Aorta (tissue), 5 donors: ENCODE measurements at places on chromosomes 11 and 22.
A peak's percentile ranks its signal among the peaks of the same experiment; 100 is the strongest.

DNA sequence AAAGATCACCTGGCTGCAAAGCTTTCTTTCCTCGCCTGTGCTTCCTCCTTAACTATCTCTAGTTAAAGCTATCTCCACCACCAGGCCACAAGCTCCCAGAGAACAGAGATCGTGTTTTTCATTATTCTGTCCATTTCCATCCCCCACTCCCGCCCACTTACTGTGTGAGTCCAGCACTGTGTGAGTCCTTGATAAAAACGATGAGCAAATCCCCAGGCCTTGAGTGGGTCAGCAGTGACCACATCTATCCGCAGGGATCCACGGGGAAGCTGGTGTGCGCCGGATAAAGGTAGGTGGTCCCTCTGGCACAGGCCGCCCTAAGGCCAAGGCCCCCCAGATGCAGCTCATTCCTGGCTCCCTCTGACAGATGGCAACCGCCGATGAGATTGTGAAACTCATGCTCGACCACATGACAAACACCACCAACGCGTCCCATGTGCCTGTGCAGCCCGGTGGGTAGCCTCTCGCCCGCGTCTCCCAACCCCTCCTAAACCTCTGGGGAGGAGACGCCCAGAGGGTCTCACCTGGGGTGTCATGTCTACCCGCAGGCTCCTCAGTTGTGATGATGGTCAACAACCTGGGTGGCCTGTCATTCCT lies 9.3 kb downstream of the TKFC start:
- peak; percentile 70 for DNase-seq

DNA sequence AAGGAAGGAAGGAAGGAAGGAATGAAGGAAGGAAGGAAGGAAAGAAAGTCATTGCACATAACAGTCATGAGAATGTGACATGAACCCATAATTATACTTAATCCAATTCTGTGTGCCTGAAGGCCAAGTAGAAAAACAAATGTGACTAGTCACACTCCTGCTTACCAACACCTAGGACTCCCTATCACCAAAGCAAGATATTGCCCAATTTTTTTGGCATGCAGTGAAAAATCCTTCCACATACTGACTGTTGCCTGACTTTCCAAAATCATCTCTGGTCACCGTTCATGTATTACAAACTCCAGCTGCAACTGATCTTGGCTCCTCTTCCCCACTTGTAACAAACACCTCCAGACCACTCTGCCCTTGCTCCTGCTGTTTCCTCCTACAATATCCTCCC lies 516.8 kb downstream of the OPCML start:
- no peak for DNase-seq

- no peak for DNase-seq
These were observed 1.1 kb upstream of the CLTCL1 start for GRCh38 chr22:19292458-19293230.

GRCh38 chr11:76208438-76209374 lies 2.4 kb upstream of the WNT11 start:
- DNase-seq: peak; percentile 89

DNA sequence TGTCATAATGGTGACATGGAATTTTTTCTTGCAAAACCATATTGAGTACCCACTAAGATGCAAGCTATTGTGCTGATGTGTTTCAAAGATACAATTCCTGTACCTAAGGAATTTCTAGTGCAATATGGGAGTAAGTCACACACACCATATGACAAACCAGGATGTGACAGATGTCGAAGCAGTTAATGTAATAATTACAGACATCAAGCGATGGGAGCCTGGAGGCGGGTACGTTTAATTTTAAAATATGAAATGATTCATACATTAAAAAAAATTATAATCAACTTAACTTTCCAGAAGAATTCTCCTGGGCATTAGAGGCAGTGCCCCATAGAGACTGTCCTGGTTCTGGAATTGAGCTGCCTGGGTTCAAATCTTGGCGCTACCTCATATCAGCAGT lies 6.0 kb downstream of the SYCE3 start:
- DNase-seq: no peak

DNA sequence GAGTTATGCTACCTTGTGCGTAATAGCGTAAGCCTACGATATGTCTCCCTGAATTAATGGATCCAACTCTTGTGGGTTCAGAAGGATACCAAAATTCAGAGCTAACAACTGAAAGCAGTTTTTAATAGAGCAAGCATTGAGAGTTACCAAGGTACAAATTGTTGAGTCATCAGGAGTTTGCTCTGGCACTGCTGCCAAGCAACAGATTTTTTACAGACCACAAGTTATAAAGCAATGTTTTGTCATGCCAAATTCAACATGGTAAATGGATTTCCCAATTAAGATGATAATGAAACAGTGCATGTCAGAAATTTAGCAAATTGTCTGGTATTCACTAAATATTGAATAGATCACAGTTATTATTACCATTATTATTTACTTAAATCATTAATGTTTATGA lies 295.6 kb downstream of the NELL1 start:
- no peak for DNase-seq

DNA sequence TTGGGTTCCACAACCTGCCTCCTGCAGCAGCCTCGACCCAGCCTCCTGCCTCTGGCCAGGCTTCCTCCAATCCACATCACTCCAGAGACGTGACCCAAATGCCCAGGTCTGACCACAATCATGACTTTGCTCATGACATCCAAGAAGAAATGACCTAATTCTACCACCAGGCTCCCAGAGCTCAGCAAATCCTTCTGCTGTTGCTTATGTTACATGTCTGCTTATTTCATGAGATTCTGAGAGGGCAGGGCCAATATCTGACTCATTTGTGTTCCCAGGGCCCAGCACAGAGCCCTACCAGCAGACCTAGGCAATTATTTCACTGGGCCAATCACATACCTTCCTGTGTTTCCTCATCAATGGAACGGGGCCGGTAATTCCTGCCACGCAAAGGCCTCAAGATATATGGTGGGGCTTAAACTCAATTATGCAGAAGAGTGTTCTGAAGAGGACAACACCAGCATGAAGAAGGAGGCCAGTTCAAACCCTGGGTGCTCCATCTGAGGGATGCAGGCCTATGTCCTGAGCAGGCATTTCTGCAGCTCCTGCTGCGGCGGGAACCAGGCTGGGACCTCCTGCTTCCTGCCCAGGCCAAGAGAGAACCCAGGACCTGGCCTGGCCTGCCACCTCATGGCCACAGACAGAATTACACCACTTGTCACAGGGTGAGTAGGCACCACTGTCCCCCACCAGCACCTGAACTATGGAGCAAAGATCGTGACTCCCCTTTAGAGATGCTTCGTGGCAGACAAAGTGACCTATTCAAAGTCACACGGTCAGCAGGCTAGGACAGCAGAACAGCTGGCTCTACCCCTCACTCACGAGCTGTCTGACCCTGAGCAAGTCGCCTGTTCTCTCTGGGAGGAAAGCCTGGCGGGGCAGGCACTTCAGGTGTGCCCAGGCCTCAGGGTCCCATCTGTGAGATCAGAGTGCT lies 5.9 kb downstream of the CENPM start:
- DNase-seq: peak; percentile 92

DNA sequence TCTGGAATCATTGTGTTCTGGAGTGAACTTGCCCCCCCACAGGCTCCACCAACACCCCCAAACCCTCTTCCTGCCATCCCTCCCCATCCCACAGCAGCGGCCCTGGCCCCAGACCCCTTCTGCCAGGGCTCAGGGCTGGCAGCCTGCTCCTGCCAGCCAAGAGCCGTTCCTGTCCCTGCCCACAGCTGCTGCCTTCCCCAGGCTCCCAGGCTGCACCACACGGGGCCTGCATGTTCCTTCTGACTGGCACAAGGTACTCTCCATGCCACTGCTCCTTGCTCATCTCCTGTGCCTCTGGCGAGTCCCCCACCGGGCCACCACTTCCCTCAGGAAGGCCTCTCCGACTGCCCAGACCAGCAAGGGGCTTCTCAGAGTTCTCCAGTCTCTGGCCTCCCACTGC lies 4.9 kb downstream of the GP1BB start:
- DNase-seq: no peak

DNA sequence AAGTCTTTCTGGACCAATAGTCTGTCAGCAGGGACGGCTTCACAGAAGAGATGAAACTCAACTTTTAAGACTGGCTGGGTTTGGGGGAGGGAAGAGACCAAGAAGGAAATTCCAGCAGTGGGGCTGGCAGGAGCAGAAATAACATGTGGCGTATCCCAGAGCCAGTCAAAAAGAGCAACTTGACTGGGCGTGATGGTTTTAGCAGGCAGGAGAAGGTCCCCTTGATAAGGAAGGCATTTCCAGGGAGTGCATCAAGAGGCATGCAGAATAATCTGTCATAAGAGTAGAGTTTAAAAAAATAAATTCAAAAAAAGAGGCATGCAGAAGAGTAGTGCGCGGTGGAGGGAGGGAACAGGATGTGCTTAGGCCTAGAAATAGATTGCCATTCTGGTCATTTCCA lies 52.5 kb downstream of the C22orf31 start:
- no peak for DNase-seq

DNA sequence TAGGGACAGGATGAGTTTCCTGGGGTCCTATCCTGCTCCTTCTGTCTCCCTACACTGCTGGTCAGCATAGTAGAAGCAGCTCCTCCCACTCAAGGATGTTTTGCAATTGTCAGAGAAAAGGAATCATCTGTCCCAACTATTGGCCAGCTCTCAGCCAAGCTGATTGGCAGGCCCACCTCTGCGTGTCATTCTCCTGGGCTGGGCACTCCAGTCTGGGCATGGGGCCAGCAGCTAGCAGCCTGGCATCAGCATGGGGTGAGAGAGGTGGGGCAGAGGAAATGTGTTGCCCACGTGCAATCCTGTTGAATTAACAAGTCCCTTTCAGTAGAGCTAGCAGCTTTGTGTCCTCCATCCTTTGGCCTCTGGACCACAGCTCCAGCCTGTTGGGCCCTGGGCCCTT lies 14.1 kb downstream of the ANKK1 start:
- no peak for DNase-seq

DNA sequence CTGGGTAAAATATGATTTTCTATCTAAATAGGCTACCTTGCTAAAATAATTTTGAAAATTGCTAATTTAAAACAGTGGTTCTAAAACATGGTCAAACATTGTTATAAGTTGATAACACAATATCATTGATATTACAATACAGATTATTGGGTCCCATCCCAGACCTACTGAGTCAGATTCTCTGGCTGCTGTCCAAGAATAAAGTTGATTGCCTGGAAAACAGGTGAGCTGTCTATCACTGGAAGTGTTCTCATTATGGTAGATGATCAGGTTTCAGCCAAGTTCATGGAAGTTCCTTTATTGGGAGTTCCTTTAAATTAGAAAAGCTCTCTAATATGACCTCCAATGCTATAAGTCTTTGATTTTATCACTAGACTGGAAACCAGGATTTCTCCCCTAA lies 52.3 kb downstream of the SC5D start:
- DNase-seq: no peak

DNA sequence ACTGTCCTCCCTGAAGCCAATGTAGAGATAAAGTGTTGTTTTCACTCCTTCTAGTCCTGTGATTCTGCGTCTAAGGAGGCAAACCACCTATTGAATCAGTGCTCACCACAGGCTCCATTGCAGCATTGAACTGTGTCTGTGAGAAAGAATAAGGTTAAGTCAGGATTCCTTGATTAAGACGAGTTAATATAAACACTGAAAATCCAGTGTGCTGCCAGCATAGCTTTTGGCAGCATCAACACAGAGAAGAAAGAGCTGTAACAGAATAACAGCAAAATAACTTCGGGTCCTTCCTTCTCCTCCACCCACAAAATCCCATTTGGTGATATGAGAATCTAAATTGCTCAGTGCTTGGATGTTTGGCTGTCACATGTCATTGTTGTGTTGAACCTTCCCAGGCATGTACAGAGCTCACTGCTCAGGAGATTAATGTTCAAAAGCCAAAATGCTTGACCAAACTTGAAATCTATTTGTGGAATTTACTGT lies 185.2 kb upstream of the DDI1 start:
- no peak for DNase-seq

GRCh38 chr22:46754110-46754799 lies 8.2 kb upstream of the TBC1D22A start:
- DNase-seq: peak; percentile 98

GRCh38 chr22:41987276-41987675 lies 11.3 kb upstream of the WBP2NL start:
- peak; percentile 17 for DNase-seq

GRCh38 chr22:46250783-46251125 lies 661 bp upstream of the CDPF1 start:
- peak; percentile 82 for DNase-seq

- DNase-seq: peak; percentile 2
These were observed 55.2 kb upstream of the MYEOV start for GRCh38 chr11:69238573-69239351.

DNA sequence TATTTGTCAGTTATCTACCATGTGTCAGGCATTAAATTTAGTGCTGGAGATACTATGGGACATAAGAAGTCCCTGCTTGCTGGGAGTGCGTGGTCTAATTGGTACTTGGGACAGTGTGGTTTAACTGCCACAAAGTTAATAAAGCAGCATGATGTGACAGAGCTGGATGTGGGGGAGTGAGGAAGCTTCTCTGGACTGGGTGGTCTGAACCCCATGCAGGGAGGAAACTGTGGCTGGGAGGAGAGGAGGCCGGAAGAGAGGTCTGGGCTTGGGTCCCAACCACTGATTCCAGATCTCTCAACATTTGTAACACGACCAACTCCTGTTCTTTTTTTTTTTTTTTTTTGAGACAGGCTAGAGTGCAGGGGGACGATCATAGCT lies 37.1 kb downstream of the ST3GAL4 start:
- DNase-seq: no peak

DNA sequence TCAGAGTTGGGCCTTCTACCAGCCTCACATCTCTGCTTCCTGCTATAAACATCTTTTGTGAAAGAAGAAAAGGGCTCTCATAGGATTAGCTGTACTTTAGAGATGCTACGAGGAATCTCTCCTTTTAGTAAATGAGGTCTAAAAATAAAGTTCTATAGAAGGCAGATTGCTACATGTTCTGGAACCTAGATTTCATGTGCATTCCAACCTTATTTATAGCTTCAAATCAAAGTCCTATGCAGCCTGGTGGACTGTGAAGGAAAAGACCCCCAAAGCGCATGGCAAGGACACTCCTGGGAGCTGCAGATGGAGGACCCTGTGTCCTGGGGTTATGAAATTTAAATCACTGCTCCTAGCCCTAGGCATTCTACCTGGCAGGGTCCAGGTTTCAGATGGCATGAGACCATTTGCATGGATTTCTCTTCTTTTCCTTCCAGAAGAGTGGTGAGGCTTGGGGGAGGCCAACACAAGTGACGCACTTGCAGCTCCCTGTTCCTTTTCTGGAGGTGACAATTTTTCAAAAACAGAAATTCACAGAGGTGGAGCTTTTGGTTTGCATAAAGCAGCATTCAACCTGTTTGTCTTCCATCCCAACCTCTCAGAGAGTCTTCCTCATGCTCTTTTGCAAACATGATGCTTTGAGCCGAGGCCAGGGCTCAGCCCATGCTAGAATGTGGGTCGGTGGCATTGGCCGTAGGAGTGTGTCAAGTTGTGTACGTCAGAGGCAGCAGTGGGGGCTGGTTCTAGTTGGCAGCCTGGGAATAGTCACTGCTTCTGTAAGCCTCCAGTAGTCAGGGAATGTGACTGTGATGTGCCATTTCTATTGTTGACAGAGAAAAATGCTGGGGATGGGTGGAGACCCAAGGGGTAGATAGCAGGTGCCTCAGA lies 6.3 kb downstream of the CRY2 start:
- DNase-seq: no peak
